ENCODE measurements at places on chromosomes 16 and 17. TPM values are rescaled to one million over a fixed set of nuclear protein-coding genes. Genes with fewer than 3 reads are reported as not detected.

DNA sequence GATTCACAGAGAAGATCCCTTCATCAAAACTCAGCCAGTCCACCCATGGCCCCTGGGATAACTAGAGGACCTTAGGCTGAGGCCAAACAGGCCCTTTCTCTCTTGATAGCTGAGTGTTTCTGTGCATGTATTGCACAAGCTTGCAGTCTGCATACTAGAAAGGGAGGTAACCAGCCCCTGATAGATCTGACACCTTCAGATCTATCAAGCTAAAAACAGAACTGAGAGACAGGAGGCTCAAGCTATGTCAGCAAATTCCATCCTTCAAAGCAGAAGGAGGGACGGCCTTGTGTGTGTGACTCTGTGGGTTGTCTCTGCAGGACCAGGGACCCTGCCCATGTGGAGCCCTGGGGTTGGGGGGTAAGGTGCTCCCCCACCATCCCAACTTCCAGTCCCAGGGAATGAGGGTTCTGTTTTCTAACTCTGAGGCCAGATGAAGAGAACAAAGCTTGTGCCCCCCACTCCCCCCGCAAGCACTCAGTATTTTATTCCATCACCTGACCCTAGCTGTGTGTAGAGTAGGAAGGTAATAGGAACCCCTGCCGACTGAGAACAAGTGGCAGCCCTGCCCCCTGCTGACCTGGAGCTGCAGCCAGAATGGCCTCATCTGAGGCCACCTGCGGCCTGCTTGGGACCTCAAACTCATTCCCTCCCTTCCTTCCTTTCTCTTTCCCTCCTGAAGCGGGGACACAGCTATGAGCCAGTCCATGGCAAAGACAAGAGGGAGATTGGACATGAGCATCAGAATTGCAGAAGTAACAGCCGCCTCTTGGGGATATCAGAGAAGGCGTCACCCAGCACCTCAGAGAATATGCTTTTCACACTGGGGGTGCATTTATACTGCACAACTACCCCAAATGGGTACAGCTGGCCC lies 63.8 kb downstream of the SMPD3 start:
- no peak for DNase-seq

DNA sequence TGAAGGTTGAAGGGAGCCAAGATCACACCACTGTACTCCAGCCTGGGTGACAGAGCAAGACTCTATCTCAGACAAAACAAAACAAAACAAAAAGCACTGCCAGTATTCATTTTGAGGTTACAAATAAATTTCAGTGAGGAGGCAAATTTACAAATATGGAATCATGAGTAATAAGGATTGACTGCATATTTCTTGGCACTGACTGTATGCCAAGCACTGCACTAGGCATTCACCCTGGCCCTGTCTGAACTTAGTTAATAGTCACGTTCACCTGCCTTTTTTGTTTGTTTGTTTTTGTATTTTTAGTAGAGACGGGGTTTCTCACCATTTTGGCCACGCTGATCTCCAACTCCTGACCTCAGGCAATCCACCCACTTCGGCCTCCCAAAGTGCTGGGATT lies 5.1 kb downstream of the LDAF1 start:
- no peak for DNase-seq

GRCh38 chr16:69064124-69064763 lies 41.2 kb upstream of the HAS3 start:
- DNase-seq: no peak

GRCh38 chr16:72768591-72768990 lies 279.3 kb downstream of the ZFHX3 start:
- DNase-seq: no peak

- DNase-seq: no peak
These were observed 270.6 kb downstream of the FTO start for GRCh38 chr16:53974484-53975080.

DNA sequence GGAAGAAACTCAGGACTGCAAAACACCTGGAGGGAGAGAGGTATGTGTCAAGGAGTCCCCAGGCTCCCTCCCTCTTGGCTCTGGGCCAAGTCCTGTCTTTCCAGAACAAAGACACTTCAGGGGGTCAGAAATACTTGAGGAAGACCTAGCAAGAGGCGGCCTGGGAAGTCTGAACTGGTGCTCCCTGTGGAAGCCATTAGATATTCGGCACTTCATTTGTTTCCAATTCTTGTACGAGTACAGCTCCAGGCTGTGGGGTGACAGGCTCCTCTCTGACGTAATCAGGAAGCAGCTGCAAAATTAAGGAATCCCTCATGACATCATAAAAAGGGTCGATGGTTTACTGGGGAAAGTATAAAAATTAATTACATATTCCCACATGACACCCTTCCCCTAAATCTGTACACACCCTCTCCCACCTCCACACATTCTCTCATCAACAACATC lies 108.7 kb downstream of the SMG6 start:
- no peak for DNase-seq

DNA sequence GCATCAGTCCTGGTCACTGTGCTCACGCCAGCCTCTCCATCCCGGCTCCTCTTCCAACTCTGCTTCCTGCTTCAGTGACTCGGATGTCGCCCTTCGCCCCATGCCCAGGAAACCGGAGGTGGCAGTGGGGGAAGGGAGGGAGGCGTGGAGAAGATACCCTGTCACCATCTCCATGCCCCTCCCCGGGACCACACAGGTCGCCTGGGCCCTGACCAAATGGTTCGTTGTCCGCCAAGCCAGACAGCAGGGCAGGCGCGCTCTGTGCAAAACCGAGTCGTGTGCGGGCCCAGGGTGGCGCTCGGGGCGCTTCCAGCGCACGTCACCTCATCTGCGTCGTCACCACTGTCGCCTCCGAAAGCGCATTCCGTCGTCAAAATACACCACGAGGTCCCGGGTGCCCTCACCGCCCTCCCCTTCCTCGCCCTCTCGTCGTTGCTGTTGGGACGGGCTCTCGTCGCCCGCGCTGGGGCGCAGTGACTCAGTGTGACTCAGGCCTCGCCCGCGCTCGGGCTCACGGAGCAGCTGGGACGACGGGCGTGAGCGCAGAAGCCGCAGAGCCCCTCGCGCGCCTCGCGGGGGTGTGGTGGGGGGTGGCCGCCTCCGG lies 39.2 kb downstream of the ZNF778 start:
- DNase-seq: peak; percentile 47

- DNase-seq: no peak
These were observed 18.4 kb downstream of the SP2 start for GRCh38 chr17:47914306-47914948.

GRCh38 chr17:31144428-31144827 lies 49.7 kb downstream of the NF1 start:
- no peak for DNase-seq

DNA sequence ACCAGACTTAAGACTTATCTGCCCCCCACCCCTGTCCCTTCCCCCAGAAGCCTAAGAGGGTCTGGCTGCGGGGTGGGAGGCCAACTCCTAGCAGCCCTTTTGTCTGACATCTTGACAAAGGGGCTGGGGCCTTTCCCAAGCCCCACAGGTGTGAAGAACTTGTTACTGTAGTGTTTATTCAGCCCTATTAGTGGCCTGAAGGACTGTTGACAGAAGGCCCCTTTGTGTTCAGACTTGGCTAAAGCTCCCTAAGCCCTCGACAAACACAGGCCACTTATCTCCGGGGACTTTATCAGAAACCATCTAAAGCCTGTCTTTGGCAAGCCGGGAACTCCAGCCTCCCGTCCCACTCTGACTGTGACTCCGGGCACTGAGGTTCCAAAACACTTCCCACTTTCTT lies 129.8 kb downstream of the NTN1 start:
- DNase-seq: peak; percentile 21

DNA sequence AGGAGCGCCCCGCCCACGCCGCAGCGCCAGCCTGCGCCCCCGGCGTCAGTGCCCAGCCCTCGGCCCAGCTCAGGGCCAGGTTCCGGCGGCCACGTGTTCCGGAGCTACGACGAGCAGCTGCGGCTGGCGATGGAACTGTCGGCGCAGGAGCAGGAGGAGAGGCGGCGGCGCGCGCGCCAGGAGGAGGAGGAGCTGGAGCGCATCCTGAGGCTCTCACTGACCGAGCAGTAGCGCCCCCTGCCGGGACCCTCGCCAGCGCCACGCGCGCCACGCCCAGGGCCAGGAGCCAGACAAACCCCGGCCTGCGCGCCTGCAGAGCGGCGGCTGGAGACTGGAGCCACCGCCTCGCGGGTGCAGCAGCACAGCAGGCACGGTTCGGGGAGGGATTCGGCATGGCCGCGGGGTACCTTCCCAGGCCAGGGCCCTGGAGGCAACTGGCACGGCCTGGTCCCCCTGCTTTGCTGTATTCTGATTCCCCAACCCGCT lies 9.3 kb downstream of the CORO6 start:
- peak; percentile 90 for DNase-seq

- DNase-seq: no peak
These were observed 13.8 kb upstream of the SP2 start for GRCh38 chr17:47882247-47882646.

- no peak for DNase-seq
These were observed 141.2 kb downstream of the PRKCA start for GRCh38 chr17:66443606-66444005.

Gene SLC25A39
- total RNA-seq: 72.6 TPM

Data from body of pancreas (tissue), 4 donors.